NCI-H1092 treated with DMSO at 0.1 percent for 48 hours (cell line): ENCODE measurements at places on chromosomes 4 and X.

- peak; percentile 17 for DNase-seq
Observed at GRCh38 chr4:26330946-26331345, 10.1 kb downstream of the RBPJ start.

GRCh38 chr4:5797866-5798265, 86.9 kb downstream of the EVC start:
- no peak for DNase-seq

- DNase-seq = no peak
Observed at GRCh38 chr4:122539861-122540465, 80.9 kb downstream of the IL21 start.

DNA sequence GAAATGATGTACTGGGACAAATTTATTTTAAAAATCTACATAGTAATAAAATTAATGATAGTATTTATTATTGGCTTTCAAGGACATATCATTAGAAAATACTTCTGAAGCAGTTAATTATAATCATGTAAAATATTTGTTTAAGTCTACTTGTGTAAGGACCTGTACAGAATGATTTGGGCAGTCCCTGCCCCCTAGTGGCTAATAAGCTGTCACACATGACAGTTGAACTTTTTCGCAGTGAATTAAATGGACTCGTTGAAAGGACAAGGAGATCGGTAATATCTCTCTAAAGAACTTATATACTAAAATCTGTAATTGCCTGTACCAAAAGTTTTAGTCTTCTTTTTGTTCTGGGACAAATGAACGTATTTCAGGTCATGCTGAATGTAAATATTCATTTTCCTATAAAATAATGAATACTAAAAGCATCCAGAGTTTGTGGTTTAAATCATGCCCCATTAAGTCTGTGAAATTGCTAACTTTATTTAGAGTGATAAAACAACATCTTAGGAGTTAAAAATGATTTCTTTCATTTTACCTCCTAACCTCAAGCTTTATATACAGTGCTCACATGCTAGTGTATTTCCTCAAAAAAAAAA, 13.6 kb downstream of the EXOC1 start:
- DNase-seq = peak; percentile 66

- no peak for DNase-seq
Observed at GRCh38 chr4:10169839-10170387, 53.3 kb upstream of the WDR1 start.

DNA sequence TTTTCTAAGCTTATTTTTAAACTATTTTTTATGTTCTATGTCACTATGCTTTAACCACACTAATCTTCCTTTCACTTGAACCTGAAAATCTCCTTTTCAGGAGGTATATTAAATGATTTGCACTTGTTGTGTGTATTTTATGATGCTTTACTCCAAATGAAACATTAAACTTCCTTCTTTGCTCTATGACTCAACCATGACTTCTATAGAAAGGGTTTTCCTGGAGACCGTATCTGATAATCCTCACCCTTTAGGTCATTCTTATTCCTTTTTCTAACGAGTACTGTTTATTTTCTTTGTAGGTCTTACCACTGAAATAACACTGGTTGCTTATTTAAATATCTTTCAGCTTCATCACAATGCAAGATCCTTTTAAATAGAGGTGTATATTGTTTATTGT, 1163.2 kb downstream of the PCDH18 start:
- DNase-seq = no peak

DNA sequence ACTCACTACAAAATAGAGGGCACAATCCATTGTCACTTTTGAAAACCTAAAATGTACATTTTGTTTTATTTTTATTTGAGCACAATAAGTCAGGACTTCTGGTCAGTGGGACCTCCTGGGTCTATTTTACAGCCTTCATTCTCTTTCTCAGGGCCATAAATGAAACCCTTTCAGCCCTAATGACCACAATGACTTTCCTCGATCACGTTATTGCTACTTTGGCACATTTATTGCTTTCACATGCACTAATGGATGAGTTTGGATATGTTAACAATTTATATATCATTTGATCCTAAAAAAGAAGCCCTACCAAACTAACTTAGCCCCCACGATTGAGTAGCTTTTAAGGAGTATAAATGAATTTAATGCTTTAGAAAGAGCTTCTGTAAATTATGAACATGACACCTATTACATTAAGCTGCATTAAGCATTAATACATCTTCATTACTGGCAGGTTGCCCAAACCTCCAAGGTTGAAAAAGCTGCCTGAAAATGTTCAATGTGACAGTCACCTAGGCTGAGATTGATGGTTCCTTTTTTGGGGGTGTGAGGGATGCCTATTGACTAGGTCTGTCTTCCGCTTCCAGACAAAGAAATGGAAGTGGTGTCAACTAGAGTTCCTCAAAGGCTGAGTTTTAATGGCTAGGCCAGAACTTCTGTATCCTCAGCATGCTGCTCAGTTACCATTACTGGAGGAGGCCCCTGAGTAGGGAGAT, 296.4 kb downstream of the GPAT3 start:
- no peak for DNase-seq

- DNase-seq = peak; percentile 11
Observed at GRCh38 chrX:21493226-21493830, 119.1 kb downstream of the CNKSR2 start.

DNA sequence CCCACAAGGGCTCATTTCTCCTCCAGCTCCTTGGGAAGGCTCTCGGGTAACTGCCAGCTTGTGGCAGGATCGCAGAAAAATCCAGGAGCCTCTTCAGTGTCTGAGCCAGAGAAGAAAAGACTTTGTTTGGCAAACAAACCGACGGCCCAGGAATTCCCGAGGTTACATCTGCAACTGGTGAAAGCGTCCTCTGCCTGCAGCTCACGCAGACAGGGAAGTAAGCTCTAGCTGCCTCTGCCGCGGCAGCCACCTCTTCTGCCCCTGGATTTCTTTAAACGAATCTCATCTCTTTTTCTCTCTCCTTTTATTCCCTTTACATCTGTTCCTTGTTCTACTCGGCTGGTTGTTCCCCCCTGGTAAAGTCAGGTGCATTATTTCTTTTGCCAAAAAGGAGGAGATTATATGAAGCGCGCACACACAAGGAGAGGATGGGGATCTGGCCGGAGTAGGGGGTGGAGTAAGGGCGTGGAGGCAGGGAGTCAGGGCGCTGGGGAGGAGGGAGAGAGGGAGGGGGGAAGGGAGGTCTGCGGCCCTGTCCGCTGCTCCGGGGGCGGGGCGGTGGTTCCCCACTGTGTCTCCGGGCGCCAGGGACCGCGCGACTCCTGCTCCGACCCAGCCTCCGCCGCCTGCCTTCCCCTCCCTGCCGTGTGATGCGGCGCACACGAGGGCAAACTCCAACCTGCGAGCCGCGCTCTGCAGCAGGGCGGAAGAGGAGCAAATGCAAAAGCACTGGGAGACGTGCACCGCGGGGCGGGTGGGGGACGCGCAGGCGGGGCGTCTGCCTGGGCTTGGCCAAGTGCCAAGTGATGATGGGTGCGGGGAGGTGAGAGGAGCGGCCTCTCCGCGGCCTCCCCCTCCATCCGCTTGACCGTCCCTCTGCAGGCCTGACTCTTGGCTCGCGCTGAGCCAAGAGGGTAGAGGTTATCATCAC, at the start of gene DCHS2:
Gene DCHS2 (minus strand): TSS at position 459 of the 931 bp plus-strand sequence. CDS start 444 bp downstream, at position 15.
- no peak for DNase-seq
